ENCODE measurements at places on chromosomes 6 and 20.

DNA sequence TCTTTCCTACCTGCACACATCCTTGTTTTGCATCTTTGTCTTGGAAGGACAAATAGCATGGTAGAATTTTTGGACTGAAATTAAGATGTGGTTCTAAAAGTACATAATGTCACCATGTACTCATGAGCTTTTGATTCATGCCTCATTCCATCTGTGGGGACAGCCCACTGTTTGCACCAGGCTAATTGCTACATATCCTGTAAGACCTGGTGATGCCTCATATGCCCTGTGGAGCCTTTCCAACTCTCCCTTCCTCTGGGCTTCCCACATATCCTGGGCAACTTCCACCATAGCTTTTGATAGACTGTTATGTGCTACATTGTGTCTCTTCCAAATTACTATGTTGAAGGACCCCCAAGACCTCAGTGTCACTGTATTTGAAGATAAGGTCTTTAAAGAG, 213.6 kb upstream of the PREP start:
- no peak for DNase-seq

DNA sequence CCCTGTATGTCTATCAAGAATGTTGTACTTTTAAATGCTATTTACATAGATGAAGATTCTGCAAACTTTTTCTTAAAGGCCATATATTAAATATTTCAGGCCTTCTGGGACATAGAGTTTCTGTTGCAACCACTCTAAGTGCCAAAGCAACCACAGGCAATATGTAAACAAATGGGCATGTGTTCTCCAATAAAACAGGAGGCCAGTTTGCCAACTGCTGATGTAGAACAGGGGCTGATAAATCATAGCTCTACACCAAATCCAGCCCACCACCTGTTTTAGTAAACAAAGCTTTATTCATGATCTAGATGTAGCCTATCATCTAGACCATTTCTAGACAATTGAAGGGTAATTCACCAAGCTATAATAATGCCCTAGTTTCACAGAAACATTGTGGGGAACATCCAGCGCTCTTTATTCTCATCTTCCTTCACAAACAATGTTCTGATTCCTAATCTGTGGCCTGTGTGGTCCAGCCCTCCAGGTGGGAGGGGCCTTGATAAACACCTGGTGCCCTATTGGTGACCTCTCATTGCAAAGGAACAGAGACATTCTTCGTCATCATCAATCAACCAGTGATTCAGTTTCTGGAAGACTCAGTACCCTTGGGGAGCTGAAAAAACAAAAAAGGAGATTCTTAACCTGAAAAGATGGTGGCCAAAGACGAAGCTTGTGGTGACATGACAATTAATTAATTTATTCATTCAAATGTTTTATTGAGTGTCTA, 80.2 kb downstream of the PREP start:
- DNase-seq: no peak

DNA sequence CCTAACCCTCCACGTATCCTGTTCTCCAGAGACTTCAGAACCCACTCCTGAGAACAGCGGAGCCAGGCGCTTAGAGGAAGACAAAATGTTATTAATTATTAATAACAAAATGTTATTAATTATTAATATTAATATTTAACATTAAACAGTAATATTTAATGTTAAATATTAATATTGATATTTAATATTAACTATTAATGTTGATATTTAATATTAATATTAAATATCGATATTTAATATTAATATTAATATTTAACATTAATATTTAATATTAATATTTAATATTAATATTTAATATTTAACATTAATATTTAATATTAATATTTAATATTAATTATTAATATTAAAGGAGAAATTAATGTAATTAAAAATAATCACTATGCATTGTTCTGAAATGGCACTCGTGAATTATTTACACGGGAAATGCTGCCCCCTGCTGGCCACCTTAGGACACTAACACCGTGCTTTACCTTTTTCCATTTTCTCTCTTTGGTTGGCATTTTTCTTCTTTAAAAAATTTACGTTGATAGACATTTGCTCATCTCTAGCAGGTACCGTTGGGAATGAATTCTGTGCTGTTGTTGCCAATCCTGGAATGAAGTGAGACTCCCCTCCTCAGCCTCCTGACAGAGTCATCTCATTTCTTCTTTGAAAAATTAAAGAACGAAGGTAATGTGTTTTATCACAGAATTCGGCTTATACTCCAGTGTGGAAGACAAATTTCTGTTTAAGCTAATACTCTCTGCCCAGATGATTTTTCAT, 7.5 kb upstream of the GGTLC1 start:
- DNase-seq: peak; percentile 32

GRCh38 chr6:145034664-145035063, 700.7 kb downstream of the EPM2A start:
- DNase-seq: no peak

- no peak for DNase-seq
These were observed 4.5 kb upstream of the EPB41L2 start for GRCh38 chr6:131067521-131067920.

DNA sequence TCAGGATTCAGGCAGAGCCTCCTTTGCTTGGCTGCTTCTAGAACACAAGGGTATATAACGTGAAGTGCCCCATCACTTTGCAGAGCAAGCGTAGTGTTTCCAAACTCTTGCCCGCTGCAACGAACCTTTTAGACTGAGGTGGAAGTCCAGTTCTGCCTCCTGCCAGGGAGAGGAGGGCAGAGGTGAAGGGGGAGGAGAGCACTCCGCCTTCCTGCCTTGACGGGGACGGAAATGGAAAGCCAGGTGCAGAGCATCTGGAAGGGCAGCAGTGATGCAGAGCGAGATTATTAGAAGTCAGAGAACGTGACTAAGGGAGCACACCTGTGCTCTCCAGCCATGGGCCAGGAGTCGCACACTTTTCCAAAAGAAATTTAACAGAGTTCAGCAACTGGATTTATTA, 63.4 kb downstream of the RREB1 start:
- DNase-seq: no peak

DNA sequence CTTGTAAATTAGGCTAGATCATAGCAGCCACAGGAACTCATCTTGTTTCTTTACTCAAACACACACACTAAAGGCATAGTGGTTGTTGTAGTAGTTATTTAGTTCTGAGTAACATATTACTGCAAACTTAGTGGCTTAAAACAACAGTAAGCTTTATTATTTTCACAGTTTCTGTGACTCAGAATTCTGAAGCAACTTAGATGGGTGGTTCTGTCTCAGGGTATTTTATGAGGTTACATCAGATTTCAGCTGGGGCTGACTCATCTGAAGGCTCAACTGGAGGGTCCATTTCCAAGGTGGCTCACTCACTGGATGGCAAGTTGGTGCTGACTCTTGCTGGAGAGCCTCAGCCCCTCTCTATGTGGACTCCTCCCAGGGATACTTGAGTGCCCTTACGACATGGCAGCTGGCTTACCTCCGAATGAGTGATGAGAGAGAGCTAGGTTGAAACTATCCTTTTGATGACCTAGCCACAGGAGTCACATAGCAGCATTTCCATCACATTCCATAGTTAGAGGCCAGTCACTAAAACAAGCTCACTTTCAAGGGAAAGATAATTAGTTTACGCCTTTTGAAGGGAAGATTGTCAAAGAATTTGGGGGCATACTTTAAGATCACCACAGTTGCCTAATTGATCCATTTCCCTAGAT, 136.5 kb upstream of the PRND start:
- DNase-seq: no peak
